Stimulated activated CD4-positive, alpha-beta T cell treated with anti-CD3 and anti-CD28 coated beads, TNF-alpha, amount 100 ng/mL, for 4 hours (primary cell): ENCODE measurements at places on chromosomes 5 and 9.

DNA sequence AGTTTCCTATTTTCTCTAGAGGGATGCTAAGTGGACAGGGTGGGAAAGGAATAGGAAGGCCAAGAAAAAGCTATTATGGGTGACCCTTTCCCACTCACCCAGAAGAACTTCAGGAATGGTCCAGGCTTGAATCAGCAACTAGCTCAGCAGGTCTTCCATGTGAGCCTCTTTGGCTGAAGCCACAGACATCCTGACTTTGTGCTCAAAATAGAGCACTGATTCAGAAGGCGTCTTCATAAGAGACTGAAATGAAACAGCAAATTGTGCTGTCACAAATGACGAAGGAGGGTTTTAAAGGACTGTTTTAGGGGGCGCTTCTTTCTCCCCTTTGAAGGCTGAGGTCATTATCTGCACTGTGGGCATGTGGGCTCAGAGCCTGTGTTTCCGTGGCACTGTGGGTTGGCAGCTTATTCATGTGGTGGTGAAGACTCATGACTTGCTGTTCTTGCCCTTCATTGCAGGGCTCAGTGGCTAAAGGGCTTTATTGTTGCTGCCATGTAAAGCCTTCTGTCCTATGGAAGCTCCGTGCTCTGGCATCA lies 65.8 kb upstream of the NFIL3 start:
- no peak for DNase-seq

DNA sequence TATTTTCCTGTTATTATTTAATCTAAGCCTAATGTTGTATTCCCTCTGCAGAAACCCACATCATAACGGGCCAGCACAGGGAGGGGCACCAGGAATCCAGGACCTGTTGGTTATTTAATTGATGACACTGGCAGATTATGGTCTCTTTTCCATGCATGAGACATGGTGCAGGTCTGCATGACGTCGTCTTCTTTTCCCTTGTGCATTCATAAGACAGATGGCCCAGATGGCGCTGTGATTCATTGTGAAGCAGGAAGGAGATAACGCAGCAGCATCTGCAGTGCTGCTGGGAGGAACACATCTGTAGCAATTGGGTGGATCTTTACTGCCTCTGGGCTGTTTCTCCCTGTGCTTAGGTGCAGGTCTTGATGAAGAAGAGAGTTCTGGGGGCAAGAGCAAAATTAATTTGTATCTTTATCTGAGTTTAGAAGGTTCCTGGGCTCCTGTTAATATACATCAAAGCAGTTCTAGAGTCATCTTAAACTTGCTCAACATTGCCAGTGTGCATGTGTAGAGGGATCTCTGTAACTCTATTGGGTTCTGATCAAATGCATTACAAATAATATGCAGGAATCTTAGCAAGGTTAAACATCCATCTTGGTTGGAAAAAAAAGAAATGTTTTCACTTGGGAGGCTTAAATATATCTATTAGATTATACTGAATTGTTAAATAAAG lies 176.1 kb downstream of the PCSK1 start:
- DNase-seq, result no peak

DNA sequence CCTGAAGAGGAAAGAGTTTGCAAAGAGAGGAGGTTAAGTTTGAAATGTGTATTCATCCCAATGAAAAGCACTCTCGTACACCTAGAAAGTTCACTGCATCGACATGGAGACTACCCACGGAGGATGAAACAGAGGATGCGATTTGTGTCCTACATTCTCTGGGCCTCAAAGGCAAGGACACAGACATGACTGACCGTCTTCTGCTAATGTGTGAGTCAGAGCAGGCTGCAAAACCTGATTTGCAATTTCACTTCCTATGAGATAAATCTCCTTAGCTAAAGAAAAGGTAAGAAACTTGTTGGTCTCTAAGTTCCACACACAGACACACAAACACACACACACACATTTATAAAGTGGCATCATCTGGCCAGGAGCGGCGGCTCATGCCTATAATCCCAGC lies 98.6 kb downstream of the GNAQ start:
- DNase-seq, result no peak

DNA sequence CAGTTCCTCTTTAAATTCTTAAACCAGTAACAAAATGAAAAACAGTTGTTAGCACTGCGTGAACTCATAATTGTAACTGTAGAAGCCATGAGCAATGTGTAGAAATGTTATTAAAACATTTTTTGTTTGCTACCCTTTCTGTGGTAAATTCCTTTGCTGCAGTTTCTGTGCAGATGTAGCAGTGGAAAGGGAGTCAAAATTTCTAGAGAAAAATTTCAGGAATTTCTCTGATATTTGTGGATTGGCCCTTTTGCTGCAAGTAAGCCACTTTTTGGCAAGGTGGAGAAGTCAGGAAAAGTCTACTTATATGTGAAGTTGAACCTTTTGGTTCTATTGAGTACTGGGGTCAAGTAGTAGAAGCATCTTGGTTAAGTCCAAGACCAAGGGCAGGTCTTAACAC lies 10.1 kb downstream of the FBXL7 start:
- DNase-seq, result no peak

GRCh38 chr9:128099231-128099931 lies 28.1 kb downstream of the PTGES2 start:
- DNase-seq, result no peak

GRCh38 chr5:127839496-127840197 lies 136.5 kb downstream of the CCDC192 start:
- no peak for DNase-seq

DNA sequence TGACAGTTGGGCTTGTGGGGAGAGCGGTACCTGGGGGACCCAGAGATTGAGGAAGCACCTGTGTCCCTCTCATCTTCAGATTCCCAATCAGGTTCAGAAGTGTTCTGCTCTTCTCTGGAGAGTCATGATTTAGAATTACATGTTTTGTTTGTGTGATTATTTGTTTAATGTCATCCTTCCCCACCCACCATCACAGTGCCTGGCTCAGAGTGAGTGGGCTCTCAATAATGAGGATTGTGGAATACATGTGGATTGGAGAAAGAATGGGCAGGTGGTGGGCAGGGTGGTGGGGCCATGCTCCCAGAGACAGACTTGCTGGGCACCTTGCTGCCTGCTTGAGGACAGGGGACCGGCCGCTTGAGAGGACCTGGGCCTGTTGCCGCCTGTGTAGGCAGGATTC lies 88.0 kb downstream of the PPARGC1B start:
- no peak for DNase-seq

- DNase-seq, result no peak
Observed at GRCh38 chr5:158064334-158065123, 205.6 kb upstream of the CLINT1 start.

- DNase-seq, result no peak
Observed at GRCh38 chr9:94018628-94019027, 63.5 kb upstream of the BARX1 start.

GRCh38 chr9:99182356-99182755 lies 39.4 kb downstream of the ALG2 start:
- no peak for DNase-seq

GRCh38 chr9:72292874-72293607 lies 72.0 kb downstream of the ZFAND5 start:
- DNase-seq, result no peak

DNA sequence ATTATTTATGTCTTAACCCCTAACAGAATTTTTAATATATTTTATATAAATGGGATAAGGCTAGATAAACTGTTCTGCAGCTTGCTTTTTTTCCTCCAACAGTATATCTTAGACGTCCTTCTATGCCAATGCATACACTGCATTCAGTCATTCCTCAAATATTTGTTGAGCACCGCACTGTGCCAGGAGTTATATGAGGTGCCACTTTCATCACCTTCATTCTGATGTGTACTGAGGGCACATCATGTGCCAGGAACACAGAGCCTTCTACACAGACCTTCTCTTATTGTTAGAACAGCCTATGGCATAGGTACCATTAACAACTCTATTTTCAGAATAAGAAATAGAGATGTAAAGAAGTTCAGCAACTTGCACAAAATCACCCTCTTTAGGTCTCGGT lies 570.1 kb downstream of the CDK5RAP2 start:
- no peak for DNase-seq

DNA sequence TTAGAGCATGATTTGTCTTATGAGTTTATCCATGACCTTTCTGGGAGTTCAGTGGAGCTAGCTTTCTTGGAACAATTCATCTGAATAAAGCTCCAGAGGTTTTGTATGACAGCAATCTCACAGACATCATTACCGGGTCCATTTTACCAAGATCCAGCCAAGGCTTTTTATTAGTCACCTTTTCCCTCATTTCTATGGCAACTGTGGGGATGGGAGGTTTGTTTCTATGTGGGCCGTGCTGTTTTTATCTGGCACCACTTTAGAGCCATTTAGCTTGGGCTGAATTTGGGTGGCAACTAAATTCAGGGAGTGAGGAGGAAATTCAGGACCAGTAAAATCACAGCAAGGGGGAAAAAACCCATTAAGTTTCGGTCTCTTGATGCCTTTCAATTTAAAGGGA lies 245.7 kb downstream of the NSG2 start:
- no peak for DNase-seq

- no peak for DNase-seq
Observed at GRCh38 chr5:79509244-79509885, 4.6 kb downstream of the HOMER1 start.

DNA sequence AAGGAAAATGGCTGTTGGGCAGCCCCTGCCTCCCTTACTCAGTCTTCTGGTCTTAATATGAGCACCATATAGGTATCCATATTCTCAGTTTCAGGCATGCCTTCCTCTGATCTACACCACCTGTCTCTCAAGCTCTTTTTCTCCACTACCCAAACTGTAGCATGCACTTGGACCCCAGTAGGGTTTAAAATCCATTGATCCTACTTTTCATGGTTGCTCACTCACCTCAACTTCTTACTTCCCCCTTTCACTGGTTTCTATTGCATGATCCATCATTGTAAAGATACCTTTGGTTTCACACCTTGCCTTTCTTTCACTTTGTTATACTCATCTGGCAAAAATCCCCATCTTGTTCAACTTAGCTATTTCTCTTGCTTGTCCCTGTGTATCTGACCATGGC lies 159.4 kb downstream of the KDM4C start:
- no peak for DNase-seq

- DNase-seq, result no peak
Observed at GRCh38 chr9:137882506-137882821, 4.9 kb downstream of the CACNA1B start.

DNA sequence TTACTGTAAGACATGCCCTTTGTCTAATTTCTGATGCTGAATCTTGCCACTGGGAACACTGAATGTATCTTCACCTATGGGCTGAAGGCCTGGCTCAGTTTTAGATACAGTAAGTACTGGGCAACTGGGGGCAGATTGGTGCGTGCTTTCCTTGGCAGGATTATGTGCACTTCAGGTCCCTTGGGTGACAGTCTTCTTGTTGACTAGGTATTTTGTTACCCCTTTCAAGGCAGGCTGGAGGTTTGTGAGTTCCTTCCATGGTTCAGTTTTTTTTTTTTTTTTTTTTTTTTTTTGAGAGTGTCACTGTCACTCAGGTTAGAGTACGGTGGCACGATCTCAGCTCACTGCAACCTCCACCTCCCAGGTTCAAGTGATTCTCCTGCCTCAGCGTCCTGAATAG lies 7.6 kb downstream of the ZMAT2 start:
- no peak for DNase-seq
